NCI-H2227 treated with DMSO at 0.1 percent for 48 hours (cell line): ENCODE measurements at places on chromosomes 6 and 20.

GRCh38 chr6:33770124-33770832 is 18.7 kb downstream of the LEMD2 start:
- DNase-seq, result no peak

DNA sequence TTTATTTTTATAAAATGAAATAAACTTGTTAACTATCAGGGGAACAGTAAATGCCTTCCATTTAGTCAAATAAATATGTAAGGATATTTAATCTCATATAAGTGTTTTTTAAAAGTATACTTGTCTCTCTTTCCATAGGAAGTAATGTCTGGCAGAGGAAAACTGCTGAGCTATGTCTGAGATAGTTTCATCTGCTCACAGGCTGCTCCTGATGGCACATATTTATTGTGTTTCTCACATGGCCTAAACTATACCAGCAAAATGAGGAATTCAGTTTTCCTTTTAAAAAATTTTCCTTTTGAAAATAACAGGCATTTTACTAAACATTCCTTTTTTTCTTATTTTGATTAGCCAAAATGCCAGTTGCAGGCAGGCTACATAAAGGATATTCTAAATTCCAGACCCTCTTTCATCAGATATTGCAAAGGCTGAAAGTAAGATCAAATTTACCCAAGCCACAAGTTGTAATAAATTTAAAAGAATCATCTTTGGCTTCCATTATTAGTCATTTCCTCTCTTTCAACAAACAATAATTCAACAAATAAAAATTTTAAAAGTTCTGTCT is 60.1 kb upstream of the RNF146 start:
- no peak for DNase-seq

DNA sequence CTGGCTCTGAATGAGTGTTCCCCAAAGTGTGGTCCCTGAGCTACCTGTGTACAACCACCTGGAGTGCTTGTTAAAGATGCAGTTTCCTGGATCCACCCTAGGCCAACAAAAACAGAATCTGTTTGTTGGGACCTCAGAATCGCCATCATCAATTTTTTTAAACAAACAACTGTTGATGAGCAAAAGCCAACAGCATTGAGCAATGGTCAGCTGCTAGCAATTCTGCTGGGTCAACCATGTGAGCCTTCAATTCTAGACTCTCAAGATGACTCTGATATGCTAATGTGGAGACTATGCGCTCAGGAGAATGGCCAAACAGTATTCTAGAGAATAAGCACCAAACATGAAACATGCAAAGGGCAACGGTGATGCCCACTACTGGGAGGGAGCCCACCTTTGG is 64.4 kb upstream of the IYD start:
- DNase-seq, result no peak

- no peak for DNase-seq
These were observed 42.8 kb downstream of the FNDC1 start for GRCh38 chr6:159212028-159212427.

- DNase-seq, result no peak
These were observed 5.3 kb upstream of the NKX2-2 start for GRCh38 chr20:21519136-21519584.

DNA sequence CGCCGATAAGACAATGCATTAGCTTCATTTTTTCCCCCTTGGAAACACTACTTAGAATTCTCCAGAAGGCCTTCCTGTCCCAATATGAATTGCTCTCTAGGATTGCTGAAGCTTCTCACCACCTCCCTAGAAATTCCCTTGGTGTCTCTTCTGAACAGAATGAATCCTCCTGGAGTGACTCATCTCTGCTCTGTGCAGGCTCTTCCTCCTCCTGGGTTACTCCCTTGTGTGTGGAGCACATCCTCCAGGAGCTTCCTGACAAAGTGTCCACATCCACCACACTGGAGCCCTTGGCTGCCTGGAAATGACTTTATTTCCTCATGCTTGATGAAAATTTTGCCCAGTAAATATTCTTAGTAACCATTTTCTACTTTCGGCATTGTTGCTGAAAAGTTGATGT is 54.4 kb downstream of the DTNBP1 start:
- DNase-seq, result no peak

GRCh38 chr6:36285187-36285671 is 15.4 kb downstream of the PNPLA1 start:
- DNase-seq, result peak; percentile 74

DNA sequence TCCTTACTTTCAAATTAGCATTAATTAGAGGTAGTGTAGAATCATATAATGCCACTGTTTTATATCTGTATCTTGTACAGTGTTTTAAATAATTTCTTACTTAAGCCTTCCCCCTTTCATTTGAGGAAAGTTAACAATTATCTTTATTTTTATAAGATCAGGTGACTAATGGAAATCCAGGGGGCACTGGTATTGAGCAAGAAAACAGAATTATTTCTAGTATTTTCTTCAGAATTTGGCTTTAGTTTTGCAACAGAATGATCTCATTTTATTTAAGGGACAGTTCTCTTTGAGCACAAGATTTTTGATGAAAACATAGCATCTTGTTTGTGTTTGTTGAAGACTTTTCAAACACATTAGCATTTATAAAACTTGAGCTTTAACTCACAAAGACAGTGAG is 55.9 kb downstream of the RNF217 start:
- no peak for DNase-seq

DNA sequence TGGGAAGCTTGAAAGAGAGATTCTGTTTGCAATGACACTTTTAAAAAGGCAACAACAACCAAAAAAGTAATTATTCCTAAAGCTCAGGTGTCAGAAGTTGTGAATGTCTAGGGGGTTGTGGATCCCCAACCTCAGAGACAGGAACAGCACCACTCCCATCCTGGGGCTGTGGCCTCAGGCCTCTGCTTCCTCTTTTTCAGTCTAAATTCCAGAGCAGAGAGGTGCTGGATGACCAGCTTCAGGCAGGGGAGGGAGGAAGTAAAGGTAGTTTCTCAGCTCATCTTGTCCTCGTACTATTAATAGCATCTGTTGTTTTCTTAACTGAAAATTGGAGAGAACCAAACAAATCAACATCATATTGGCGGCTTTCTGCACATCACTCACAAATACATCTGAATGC is 8.3 kb downstream of the NT5E start:
- DNase-seq, result no peak

DNA sequence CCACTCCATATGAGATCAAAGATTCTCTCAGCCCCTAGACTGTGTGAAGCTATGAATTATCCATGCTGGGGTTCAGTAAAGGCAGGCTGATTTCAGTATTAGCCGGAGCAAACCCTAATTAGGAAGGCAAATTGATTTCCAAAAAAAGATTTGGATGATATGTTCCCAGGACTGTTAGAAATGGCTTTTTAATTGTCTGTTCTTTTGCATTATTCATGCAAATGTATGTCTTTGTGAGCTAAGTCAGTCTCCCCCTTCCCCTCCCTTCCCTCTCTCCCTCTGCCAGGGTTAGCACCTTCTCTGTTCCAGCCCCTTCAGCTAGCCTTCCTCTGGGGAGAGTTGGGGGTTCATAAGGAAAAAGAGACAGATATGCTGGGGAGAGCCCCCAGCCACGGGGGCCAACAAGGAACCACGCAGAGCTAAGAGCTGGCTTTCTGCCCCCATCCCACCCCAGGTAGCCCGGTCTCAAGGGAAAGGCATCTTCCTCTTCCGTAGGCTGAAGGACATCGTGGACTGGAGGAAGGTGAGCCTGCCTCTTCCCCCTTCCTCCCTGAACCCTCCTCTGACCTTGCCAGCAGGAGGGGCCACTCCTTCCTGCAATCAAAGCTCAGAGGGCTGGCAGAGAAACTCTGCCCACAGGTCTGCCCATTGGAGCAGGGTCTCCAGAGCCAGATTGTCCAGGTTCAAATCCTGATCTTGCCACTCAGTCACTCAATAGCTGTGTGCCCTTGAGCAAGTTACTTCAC is 32.3 kb downstream of the PDRG1 start:
- no peak for DNase-seq

DNA sequence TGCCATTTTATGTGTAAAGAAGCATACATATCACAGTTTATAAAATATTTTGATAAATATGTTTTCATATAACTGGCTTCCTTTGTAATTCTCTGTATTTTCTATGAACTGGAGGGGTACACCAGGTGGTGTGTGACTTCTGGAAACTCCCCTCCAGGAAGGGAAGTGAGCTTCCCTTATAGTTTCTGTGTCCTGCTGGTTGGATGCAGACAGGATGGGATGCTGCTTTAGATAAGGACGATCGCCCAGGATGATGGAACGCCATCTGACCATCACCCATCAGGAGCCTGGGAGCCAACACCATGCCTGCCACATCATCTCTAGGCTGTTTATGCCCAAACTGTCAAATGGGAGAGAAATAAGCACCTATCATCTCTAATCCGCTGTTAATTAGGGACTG is 66.1 kb downstream of the SULF2 start:
- no peak for DNase-seq

GRCh38 chr6:85172705-85173104 is 277.2 kb upstream of the NT5E start:
- no peak for DNase-seq

- no peak for DNase-seq
These were observed 63.8 kb downstream of the MBOAT1 start for GRCh38 chr6:20148433-20148832.

- peak; percentile 39 for DNase-seq
These were observed 535 bp downstream of the NKAIN2 start for GRCh38 chr6:123804014-123804786.

GRCh38 chr20:19376451-19377229 is 164.2 kb downstream of the SLC24A3 start:
- DNase-seq, result no peak

DNA sequence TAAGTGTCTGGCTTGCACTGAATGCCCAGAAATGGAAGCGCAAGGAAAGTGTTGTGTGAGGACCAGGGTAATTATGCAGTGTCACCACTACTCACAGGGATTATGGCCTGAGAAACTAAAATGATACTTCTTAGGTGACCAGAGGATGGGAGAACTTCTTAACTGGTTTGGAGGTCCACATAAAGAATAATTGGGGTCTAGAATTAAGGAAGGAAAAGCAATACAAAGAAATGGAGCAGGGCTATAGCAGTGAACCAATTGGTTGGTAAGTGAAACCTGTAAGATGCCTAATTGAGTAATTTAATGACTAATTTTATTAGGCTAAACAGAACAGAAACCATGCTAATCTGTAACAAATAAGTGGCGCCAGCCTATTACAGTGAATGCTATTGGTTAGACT is 5.3 kb downstream of the TSPYL4 start:
- DNase-seq, result no peak

GRCh38 chr6:130376936-130377335 is 11.1 kb downstream of the TMEM200A start:
- DNase-seq, result no peak

- no peak for DNase-seq
These were observed 444.0 kb upstream of the SLC35B3 start for GRCh38 chr6:8879334-8879733.

- DNase-seq, result no peak
These were observed 560.0 kb downstream of the C6orf118 start for GRCh38 chr6:164749221-164750064.

DNA sequence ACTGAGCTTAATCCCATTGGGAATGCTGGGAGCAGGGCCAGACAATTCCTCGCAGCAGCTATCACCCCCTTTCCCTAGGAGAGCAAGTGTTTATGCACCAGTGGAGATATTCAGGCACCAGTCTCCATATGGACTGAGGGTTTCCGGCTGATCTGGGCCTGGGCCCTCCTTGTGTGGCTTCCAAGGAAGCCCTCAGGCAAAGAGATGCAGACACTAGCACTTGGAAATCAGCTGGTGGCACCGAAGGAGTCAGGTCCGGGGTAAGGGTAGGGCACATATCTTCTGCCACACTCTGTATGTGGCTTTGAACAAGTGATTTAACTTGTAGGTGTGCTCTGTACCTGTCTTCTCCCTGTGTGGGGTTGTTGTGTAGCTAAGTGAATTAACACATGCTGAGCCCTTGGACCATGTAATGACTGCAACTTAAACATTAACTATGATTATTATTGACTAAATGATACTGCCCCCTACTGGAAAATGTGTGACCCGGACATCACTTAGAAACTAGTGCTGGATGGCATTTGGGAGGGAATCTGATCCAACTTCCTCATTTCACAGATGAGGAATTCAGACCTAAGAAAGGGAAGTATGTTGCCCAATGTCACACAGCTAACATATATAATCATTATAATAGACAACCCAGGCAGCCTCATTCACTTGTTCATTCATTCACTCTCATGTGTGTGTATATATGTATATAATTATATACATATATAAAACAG is 19.3 kb upstream of the WFDC2 start:
- no peak for DNase-seq

DNA sequence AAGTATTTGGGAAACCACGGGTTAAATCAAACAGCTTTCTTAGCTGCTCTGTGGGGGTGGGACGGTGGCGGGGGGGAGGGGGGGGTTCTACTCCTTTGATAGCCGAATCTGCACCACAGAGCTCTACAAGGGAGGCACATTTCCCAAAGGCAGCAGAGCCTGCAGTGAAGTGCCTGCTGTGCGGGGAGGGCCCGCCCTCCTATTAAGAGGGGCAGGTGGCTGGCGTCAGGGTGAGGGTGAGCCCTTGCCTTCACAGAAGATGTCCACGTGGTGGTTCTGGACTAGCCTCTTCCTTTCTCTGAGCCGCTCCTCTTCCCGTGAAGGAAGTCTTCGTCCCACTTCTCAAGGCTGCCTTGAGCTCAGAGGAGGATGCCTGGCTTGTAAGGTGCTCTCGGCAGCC is 174.9 kb upstream of the THBS2 start:
- DNase-seq, result no peak

DNA sequence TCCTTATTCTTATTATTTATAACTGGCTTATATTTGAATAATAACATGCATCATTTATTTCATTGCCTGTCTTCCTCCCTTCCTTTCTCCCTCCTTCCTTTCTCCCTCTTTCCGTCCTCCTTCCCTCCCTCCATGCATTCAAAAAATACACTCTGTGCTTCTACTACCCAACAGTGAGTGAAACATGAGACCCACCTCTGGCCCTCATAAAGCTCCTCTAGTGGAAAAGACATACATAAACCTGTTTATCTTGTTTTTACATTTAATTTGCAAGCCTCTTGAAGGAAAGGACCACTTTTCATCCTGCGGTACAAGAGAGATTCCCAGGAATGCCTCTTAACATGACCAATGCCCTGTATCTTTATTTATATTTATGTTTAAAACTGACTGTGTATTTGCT is 21.8 kb upstream of the ISM1 start:
- DNase-seq, result no peak

DNA sequence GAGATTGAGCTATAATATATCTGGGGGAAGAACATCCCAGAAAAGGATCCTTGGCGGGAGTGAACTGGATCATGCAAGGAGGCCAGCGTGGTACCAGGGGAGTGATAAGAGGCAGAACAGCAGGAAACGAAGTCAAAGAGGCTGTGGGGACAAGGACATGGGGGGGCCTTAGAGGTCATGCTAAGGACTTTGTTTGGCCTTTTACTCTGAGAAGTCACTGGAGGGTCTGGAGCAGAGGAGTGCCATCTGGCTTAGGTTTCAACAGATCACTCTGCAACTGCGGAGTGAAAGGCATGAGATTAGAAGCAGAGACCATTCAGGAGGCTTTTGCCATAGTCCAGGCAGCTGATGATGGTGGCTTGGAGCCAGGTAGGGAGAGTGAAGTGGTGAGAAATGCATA is 24.3 kb downstream of the MRAP2 start:
- no peak for DNase-seq

DNA sequence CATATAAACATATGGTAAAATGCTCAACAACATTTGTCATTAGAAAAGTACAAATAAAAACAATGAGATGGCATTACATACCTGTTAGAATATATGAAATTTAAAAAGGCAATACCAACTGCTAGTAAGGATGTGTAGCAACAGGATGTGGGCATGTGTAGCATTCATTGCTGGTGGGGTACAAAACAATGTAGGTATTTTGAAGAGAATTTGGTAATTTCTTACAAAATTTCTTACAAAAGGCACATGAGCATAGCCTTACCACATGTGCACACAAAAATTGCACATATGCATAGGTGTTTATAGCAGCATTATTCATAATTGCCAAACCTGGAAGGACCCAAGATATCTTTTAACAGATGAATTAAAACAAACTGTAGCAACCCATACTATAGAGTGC is 1355.1 kb upstream of the CITED2 start:
- no peak for DNase-seq
